ENCODE measurements at places on chromosomes 7 and 10.

GRCh38 chr7:159020987-159021386, 123.7 kb downstream of the VIPR2 start:
- no peak for DNase-seq

GRCh38 chr7:43010061-43010460, 77.9 kb downstream of the MRPL32 start:
- DNase-seq: no peak

DNA sequence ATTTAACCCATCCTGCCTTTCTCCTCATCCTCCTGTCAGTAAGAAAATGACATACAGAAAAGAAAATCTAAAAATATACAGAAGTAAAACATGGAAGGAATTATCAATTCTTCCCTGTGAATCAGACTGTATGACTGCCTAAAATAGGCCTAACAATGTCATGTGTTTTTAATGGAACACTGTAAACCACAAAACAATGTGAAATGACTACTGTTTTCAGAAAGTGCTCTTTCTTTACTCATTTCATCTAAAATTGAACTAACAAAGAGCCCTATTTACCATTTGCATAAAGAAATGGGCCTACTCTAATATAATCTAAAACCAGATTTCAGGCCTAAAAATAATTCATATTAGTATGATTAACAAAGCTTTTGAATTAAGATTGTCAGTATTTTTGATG, 35.7 kb downstream of the SEMA3E start:
- no peak for DNase-seq

DNA sequence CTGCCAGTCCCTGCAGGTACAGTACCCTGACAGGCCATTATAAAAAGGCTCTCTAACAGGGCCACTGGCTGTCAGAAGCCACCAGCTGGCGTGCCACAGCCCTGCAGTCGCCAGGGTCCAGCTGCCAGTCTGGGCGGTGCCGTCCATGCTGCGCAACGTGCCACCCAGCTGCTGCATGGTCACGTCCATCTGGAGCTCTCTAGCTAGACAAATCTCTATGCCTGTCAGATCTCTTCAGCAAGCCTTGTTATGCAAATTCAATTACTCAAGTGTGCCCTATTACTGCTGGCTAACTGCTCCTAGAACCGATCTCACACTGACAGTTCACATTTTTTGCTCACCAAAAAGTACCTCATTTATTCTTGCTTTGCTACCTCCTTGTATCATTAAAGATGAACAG, 75.9 kb downstream of the HIBADH start:
- DNase-seq: no peak

DNA sequence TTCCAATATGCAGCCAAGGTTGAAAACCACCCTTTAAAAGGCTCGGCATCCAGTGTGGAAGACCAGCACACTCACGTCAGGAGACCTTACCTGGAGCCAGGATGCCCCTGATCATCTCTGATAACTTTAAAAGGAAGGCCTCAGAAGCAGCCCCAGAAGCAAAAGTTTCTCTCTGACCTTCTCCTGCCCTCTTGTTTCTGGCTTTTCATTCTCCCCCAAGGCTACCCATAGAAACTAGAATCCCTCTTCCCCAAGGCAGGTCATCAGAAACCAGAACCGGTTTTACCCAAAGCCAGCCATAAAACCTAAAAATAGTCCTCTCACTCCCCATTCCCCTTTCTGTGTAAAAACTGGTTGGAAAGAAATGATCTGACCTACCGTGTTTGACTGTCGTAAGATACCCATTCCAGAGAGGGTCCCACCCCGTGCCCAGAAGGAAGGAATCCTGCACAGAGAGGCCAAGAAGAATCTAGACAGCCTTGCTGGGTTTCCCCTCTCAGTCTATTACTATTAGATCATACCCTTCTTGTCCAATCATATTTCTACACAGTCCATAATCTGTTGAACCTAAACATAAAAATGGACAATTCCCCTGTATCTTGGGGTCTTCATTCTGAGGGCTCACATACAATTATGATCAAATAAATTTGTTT, 17.5 kb upstream of the TSPAN14 start:
- no peak for DNase-seq

DNA sequence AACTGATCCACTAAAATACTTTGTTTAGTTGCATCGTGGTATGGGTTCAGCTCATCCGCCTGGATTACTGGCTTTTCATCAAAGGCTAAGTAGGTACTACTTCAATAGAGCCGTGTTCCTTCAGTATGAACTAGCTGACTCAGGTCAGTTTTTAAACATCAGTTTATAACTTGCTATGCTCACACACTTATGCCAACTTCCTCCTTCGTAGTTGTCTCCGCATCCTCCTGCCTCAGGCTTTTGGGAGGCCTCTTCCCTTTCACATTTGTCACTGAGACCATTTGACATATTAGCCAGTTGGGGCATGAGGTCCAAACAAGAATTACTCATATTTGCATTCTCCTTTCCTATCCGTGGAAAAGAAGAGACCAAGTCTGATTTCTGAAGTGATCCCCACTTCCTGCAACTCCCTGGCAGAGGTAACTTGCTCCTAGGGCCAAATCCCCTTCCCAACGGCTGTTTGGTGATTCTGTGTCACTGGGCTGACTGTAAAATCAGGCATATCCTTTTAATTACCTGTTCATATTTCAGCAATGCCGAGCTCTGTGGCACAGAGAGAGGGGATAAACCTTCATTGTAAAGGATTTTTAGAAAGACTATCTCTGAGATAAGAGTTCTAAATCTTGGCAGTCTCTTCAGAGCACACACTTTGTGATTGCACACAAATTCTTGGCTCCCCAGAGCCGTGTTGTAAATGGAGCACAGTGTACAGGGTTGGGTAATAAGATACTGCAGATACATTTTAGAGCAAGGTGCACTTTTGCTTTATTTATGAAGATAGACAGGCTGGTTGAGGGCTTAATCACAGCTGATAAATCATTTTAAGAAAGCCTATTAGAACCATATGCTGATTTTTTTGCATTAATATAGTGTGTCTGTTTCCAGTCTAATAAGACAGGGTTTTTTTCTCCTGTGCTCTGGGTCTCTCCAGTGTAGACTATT, 108.0 kb downstream of the CREB5 start:
- DNase-seq: peak; percentile 47
